ENCODE measurements at places on chromosomes 4 and X.

DNA sequence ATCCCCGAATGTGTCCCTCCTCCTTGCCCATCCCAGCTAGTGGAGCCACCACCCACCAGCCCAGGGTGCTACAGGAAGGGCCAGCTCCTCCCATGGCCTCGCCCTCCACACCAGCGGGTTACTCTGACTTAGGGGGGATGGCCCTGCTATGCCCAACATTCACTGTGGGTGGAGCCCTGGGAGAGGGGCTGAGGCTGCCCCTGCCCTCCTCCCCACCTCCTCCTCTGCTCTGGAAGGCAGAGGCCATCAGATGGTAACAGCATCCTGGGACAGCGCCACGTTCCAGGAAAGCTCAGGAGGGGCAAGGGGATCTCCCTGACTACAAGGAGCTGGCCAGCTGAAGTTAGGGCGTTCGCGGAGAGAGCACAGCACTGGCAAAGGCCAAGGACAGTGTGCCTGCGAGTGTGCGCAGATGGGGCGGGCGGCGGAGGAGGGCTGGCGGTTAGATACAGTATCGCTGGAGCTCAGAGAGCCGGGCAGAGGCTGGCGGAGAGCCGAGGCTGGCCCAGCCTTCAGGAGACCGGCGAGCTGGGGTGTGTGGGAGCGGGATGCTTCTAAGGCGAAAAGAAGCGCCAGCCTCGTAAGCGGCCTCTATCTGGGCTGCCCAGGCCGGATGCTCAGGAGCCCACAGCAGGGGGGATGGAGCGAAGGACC, 1.5 kb downstream of the JAKMIP1 start:
- DNase-seq: no peak

- DNase-seq: no peak
Observed at GRCh38 chr4:88467392-88467791, 10.5 kb downstream of the HERC5 start.

DNA sequence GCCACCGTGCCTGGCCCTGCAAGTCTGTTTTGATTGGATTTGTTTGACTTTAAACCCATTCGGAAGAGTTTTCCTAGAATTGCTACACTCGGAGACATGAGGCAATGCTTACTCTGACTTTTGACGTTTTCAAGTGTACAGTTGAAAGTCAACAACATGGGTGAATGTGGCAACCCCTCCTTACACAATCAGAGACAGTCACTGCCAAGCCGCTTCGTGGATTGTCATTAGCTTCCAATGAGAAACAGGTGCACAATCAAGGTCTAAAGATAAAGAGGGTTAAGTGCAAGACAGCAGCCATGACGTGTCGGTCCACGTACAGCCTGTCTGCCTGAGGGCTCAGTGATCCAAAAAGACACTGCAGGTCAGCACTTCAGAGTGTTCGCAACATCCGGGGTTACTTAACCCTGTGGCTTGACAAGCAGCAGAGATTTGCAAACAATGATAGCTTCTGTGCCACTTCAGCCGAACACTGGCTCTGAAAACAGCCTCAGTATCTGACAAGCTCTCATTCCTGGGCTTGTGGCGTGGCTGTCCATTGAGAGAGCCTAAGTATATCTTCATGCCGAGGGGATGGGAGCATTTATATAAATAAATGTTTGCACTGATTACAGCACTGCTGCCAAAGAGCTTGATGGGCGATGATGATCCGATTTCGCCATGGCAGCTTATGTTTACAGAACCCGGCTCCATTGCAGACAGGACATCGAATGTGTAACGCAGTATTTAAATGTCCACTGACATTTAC, 180.0 kb downstream of the DHRSX start:
- DNase-seq: no peak

- DNase-seq: no peak
Observed at GRCh38 chr4:52051615-52052474, 741 bp downstream of the SPATA18 start.

DNA sequence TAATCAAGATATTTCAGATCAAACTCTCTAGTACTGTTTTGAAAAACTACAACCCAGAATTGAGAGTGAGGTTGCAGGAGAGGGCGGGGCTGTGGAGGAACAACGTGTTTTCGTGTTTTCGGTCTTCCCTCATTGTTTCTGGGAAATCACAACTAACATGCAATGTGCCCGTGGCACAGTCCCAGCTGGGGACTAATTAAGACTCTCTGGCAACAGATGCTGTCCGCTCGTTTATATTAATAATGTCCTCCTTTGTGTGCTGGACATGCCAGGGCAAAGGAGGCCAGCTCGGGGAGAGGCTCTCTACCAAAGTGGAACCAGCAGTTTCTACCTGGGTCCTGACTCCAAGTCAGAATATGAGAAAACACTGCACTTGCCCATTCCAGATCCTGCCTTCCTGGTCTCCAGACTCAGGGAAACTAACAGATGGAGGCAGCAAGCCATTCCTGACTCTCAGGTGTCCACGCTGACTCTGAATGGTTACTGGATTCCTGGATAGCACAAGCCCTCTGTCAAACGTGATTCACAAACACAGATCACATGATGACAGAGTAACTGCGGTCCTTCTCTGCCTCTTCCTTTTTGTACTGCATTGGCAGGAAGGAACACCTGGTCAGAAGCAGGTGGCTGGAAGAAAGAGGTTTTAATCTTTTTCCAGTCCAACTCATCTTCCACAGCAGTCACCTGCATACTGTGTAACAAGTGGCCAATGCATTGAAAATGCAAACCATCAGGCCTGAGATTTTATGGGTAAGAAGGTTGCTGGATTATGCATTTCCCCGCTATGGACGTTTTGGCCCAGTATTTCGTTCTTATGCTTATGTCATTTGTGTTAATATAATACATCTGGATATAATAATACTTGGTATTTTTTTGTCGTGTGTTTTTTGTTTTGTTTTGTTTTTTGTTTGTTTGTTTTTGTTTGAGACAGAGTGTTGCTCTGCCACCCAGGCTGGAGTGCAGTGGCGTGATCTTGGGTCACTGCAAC, 65.0 kb downstream of the COQ2 start:
- peak; percentile 4 for DNase-seq

- DNase-seq: no peak
Observed at GRCh38 chrX:45669715-45670340, 469.2 kb upstream of the DIPK2B start.
